Cardiac ventricle fibroblast (primary cell): ENCODE measurements at places on chromosomes 5 and 9. TPM values are rescaled to one million over a fixed set of nuclear protein-coding genes. Genes with fewer than 3 reads are reported as not detected.

WDR38 gene
- total RNA-seq = not detected in 2 replicates

PCA3 gene
- not detected in 2 replicates for total RNA-seq

SPINK4 gene
- not detected in 2 replicates for total RNA-seq

SIT1 gene
- not detected in 2 replicates for total RNA-seq

FGF1 gene
- 0.20 and 0.69 TPM in 2 replicates for total RNA-seq

CD72 gene
- total RNA-seq = 2.1 and 3.3 TPM in 2 replicates

TEX48 gene
- total RNA-seq = not detected in 2 replicates

SLCO6A1 gene
- not detected in 2 replicates for total RNA-seq

GHR gene
- total RNA-seq = 4.6 and 5.2 TPM in 2 replicates
